ENCODE measurements at places on chromosomes 7 and 10.

DNA sequence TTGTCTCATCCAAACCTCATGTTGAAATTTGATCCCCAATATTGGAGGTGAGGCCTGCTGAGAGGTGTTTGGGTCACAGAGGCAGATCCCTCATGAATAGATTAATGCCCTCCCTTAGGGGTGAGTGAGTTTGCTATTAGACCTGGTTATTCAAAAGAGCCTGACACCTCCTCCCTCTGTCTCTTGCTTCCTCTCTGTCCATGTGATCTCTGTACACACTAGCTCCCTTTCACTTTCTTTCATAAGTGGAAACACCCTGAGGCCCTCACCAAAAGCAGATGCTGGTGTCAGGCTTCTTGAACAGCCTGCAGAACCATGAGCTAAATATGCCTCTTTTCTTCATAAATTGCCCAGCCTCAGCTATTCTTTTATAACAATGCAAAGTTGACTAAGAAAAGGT, 447.1 kb downstream of the MDFIC start:
- no peak for DNase-seq

- DNase-seq, result no peak
Observed at GRCh38 chr7:117347962-117348672, 25.3 kb upstream of the WNT2 start.

DNA sequence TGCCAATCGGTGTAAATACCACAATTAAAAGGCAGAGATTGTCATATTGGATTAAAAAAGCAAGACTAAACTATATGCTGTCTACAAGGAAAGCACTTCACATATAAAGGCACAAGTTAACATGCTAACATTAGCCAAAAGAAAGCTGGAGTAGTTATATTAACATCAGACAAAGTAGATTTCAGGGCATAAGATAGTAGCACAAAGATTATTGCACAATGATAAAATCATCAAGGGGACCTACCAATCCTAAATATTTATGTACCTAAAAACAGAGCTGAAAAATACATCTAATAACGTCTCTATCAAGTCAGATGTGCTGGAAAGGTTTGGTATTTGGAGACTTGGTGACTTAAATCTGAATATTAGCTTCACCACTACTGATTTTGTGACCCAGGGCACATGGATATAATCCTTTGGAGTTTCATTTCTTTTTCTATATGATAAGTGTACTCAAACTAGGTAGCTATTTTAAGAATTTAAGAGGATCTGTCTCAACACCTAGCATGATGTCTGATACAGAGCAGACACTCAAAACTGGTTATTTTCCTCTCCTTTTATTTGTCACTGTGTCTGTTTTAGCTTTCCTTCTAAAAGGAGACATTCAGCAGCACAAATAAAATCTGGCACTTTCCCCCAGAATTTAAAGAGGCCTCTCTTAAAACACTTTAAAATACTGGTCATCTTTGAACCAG, 156.5 kb downstream of the DOCK4 start:
- no peak for DNase-seq

- no peak for DNase-seq
Observed at GRCh38 chr7:82961240-82961639, 201.4 kb downstream of the PCLO start.

DNA sequence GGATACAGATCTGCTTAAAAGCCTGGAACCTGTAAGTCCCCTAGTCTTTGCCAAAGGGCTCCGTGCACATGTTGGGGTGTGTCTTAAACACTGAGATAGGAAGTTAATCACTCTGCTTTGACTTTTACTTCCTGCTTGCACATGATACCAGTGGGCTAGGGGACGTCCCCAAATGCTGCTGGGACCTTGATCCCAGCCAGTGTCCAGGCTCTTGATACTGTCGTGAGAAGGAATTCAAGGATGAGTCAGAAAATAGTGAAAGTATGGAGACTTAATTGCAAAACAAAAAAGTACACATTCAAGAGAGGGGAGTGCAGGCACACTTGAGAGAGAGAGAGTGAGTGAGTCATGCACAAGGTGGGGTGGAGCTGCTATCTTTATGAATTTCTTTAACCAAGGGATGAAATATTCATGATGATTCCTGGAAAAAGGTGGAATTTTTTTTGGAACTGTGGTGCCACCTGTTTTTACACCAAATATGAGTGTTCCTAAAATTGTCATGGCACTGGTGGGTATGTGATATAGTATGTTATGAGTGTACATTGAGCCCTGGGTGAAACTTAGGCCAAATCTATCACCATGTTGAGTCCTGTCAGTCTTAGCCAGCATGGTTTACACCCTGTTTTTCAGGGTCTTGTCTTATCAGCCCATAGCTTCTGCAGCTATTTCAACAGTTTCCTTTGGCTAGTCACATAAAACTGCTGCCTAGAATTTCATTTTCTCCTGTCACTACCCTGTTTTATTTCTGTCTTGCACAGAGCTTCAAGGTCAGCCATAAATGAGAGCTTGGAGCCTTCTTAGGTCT, 88.3 kb upstream of the CYP26C1 start:
- no peak for DNase-seq

- DNase-seq, result no peak
Observed at GRCh38 chr10:45023426-45023825, 22.7 kb downstream of the ZNF22 start.

- DNase-seq, result no peak
Observed at GRCh38 chr10:1368842-1369171, 312.6 kb downstream of the WDR37 start.

GRCh38 chr7:155017834-155018233, 14.9 kb upstream of the PAXIP1 start:
- no peak for DNase-seq

- DNase-seq, result no peak
Observed at GRCh38 chr7:15498465-15498864, 63.4 kb downstream of the AGMO start.

DNA sequence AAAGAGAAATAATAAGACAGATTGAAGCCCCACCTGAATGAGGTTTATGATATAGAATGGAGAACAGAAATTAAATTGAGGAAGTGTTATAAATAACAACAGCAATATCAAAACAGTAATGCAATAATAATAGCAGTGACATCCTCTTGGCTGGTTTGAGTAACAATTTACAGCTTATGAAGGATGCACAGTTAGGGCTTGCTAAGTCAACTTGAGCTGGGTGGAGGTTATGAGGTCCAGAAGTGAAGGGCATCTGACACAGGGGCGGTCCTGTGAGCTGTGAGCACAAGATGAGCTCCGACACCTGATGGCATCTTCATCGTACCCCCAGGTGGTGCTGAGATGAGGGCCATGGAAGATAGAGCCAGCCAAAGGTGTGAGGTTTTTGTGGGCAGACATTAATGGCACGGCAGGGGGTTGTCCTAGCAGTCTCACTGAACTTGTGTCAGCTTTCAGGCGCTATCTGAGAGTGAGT, 30.5 kb downstream of the ARHGAP22 start:
- DNase-seq, result no peak

DNA sequence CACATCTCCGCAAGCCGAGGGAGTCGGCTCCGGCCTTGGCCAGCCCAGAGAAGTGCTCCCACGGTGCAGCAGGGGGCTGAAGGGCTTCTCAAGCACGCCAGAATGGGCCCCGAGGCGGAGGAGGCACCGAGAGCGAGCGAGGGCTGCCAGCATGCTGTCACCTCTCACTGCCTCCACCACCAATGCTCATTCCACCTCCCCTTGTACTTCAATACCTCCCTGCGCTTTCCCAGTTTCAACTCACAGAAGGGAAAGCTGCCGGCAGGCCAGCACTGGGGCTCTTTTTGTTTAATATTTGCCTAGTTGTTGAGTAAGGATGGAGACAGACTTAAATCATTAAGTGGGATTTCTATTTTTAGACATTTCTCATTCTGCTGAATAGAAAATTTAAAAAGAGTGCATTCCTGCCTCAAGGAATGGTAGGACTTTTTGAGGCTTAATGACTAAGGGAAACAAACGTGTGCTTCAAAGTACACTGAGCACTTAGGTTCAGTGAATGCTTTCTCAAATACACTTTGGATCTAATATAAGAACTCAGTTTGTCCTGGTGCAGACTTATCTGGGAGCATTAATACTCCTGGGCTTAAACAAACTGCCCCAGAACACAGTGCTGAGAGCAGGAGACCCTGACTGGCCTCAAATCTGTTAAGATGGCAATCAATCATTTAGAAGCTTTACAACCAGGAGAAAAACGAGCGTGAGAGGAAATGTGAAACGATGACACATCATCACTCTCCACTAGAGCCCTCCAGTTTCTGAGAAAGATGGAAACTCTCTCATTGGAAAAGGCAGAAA, 131.2 kb downstream of the RALA start:
- DNase-seq, result no peak

DNA sequence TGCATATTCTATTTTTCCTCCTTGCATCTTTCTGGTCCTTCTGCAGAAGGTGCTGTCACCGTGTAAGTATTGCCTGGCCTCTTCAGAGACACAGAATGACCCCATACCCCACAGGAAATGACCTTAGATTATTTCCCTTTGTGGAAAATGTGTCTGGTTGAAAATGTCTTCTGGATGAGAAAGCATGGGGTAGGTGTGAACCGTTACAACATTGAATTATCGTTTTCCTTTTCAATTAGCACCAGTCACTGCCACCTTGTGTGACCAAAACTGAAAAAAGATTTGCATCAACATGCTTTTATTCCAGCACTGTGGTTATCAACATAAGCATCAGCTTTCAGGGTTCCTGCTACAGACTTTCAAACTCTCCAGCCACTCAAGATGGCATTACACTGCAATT, 58.0 kb upstream of the CELF2 start:
- DNase-seq, result no peak

GRCh38 chr10:57049096-57049495, 688.0 kb upstream of the ZWINT start:
- DNase-seq, result no peak

DNA sequence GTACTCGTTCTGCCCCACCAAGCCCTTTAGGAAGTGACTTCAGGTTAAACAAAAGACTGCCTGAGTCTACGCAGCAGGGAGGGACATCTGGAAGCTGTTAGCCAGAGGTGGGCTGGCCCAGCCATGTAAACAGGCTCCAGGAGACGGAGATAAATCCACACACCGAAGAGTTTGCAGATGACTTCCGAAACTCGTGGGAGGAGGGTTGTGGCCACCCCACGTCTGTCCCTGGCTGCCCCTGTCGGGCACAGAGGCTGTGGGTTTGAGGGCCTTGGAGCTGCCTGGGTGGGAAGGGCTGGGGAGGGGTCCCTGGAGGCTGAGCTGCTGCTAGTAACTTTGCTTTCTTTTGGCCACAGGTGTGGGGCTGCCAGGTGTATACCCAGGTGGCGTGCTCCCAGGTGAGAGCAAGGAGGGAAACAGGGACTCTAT, 15.6 kb downstream of the ELN start:
- DNase-seq, result no peak

- DNase-seq, result no peak
Observed at GRCh38 chr7:44637788-44638594, 31.6 kb downstream of the OGDH start.

Data from NCI-H187 (cell line).